ENCODE measurements at places on chromosomes 1 and 21.

DNA sequence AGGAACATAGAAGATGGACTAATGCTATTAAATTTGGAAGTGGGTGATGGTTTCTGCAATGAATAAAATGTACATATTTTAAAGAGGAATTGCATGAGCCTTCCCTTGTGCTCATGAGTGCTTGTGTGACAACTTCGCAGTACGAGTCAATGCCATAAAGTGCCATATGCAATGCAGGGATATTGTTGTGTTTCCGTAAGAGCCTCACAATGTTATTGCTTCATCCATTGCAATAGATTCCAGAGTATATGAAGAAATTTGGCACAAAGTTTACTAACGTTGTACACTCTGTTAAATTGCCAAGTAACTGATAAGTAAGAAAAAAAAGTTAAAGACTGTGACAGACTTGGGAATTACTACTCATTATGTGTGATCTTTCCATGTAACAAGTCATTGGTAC is 22.3 kb downstream of the BTG3 start:
- no peak for DNase-seq

- no peak for DNase-seq
Measured at GRCh38 chr1:102435483-102435882, 438.8 kb upstream of the OLFM3 start.

DNA sequence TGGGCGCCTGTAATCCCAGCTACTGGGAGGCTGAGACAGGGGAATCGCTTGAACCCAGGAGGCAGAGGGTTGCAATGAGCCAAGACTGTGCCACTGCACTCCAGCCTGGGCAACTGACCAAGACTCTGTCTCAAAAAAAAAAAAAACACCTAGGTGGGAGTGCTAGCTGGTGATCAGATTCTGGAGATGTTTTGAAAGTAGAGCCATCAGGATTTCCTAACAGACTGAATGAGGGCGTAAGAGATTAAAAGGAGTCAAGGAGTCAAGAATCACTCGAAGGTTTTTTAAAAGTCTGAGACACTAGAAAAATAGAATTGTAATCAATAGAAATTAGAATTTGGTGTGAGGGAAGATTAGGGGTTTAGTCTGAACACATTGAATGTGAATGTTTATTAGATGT is 73.8 kb downstream of the HSF2BP start:
- no peak for DNase-seq

- no peak for DNase-seq
Measured at GRCh38 chr1:201732351-201732750, 96.6 kb upstream of the IPO9 start.

DNA sequence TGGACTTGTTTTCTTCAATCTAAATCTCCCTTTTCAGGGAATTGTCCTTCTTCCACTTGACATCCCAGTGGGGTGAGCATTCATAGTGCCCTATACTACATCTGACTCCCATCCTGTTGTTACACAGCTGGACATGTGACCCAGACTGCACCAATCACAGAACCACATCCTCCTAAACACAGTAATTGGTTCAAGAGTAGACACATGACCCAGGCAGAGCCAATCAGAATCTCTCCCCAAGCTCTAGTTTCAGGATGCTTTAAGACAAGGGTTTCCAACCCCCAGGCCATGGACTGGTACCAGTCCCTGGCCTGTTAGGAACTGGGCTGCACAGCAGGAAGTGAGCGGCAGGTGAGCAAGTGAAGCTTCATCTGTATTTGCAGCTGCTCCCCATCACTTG is 5.6 kb upstream of the DDOST start:
- no peak for DNase-seq
